MM.1S (cell line): ENCODE measurements at places on chromosomes 2 and 18.

GRCh38 chr2:109648041-109648527 lies 33.9 kb downstream of the SOWAHC start:
- DNase-seq, result no peak

GRCh38 chr2:53969968-53970723 lies 647 bp downstream of the PSME4 start:
- peak; percentile 24 for DNase-seq

DNA sequence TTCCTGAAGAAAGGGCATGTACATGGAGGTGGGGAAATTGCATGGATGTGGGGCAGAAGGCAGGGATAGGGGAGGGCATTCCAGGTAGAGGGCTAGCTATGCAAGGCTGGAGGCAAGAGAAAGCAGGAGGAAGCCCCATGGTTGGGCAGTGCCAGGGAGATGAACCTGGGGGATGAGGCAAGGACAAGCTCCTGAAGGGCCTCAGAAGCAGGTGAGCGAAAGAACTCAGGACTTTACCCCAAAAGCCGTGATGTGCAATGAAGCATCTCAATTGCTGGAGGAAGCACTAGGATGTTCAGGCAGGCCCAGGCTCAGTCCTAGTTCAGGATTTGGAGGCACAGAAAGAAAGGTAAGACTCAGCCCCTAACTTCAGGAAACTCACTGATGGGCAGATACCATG lies 117.0 kb upstream of the EPAS1 start:
- no peak for DNase-seq

- DNase-seq, result no peak
Measured at GRCh38 chr2:86335865-86336674, 1.4 kb downstream of the REEP1 start.

GRCh38 chr2:233280114-233280693 lies 27.4 kb upstream of the SAG start:
- DNase-seq, result no peak

DNA sequence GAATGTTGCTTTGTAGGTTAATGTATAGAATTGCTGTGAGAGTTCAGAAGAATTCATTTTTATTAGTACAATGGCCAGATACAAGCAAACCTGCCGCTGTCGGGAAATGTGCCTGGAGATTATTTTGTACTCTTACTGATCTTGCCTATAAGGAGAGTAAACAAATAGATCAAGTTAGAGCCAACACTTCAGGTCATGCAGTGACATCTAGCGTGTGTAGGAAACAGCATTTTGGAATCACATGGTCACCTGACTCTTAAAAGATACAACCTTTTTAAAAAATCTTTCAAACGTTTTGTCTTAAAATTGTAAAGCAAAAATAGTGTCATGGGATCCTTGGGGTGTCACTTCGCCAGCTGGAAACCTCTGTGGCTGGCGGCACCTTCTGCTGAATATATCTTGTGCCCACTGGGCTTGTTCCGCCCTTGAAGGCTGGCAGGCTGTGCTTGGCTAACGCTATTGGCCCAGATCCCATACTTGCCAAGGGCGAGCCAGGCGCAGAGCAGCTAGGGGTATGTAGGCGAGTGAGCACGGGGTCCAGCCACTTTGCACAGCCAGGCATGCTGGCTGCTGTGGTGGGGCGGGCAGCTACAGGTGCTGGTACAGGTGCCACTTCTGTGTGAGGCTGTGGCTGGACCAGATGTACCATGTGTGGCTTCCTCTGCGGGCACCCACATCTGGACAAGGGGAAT lies 19.5 kb upstream of the RPRM start:
- DNase-seq, result no peak

- DNase-seq, result no peak
Measured at GRCh38 chr2:217108086-217108485, 248.2 kb upstream of the TNP1 start.

GRCh38 chr18:6256521-6256920 lies 158.2 kb downstream of the L3MBTL4 start:
- no peak for DNase-seq

DNA sequence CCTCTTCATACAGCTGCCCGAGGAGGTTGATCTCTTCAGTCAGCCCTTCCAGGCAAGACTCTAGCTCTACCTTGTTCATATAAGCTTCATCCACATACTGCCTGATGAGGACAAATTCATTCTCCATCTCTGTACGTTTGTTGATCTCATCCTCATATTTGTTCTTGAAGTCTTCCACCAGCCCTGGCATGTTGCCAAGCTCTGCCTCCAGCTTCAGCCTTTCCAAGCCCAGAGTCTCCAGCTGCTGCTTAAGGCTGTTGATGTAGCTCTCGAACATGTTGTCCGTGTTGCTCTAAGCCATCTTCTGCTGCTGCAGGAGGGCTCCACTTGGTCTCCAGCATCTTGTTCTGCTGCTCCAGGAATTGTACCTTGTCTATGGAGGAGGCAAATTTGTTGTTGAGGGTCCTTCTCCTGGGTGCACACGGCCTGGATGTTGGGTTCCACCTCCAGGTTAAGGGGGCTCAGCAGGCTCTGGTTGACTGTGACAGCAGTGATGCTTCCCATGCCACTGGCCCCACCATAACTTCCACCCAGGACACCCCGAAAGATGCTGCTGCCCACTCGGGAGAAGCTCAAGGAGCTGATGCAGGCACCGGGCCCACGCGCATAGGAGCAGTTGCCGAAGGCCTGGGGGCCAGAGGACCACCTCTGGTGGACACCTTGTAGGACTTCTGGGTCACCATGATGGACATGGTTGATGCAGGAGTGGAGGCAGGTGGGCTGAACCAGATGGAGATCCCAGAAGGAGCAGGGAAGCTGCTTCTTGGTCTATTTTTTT lies 30.3 kb downstream of the ICA1L start:
- DNase-seq, result no peak

GRCh38 chr2:71559828-71560637 lies 106.7 kb downstream of the DYSF start:
- no peak for DNase-seq

GRCh38 chr2:60453301-60453700 lies 100.2 kb downstream of the BCL11A start:
- DNase-seq, result no peak

GRCh38 chr2:167136879-167137596 lies 248.8 kb downstream of the XIRP2 start:
- no peak for DNase-seq

DNA sequence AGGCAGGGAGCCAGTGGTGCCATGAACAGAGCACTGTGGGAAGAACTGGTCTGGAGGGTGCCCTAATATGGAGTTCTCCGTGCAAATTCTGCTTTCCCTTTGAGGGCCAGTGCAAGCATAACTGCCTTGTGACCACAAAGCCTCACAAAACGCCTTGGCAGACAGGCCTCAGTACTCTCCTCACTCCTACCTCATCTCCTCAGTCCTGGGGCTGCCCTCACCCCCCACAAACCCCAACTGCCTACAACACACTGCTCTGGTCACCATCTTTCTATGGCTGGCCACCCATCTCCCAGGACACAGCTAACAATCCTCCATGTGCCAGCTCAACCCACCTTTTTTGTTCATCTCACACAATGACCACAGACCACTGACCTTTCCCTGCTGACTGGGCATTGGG lies 8.9 kb downstream of the COX5B start:
- DNase-seq, result no peak

- DNase-seq, result no peak
Measured at GRCh38 chr2:62956651-62957050, 94.0 kb upstream of the OTX1 start.

- DNase-seq, result no peak
Measured at GRCh38 chr2:67389788-67390187, 7.3 kb upstream of the ETAA1 start.

DNA sequence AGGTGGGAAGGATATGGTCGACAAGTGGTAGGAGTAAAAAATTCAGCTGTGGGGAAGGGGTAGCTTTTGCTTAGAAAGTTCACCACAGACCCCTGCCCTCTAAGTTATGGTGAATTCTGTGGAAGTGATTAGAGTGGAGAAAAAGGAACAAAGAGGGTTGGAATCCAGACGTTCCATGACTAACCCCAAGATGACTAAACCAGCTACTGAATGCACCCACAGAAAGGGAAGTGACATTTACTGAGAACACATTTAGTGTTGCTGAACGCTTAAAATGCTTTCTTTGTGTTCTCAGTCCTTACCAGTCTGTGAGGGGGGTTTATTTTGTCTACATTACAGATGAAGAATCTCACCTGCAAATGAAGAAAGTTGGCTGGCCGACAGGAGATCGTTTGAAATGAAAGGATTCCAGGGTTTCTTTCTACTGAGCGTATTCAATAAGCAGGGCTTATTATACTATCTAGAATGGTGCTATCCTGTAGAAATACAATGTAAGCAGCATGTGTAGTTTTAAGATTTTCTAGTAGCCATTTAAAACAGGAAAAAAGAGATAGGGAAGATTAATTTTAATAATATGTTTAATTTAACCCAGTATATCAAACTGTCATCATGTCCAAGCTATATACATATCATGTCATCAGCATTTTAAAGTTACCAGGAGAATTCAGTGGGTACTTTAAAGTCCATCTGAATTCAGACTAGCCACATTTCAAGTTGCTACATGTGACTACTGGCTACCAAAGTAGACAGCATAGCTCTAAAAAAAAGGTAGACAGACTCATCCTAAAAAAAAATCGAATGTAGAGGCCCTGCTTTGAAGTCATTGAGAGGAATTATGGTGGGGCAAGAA lies 60.1 kb downstream of the LIMS1 start:
- DNase-seq, result peak; percentile 71

DNA sequence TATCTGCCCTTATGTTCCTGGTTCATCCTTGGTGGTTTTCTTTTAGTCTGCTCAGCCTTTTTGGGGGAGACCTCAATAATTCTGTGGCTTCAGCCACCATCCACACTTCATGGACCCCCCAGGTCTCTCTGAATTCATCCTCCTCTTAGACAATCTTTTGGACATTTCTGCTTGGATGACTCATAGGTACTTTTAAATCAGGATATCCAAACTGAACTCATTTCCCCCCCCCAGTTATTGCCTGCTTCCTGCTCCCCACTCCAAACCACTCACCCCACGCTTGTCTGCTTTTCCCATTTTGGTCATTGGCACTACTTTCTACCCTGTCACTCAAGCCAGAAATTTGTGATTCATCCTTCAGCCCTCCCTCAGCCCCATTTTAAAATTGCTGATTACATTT lies 78.5 kb downstream of the TANC1 start:
- no peak for DNase-seq

GRCh38 chr2:84425310-84425709 lies 33.8 kb downstream of the SUCLG1 start:
- no peak for DNase-seq

DNA sequence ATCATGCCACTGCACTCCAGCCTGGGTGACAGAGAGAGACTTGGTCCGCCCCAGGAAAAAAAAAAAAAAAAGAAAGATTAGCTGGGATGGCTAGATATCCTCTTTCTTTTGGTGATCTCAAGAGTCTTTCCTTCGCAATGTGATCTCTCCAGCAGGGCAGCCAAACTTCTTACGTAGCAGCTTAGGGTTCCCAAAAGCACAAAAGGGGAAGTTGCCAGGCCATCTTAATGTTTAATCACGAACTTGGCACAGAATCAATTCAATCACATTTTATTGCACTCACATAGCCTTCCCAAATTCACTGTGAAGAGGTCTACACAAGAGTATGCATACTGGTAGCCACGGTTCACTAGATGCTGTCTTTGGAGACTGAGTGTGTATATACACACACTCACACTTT lies 53.1 kb downstream of the VIL1 start:
- no peak for DNase-seq

- peak; percentile 6 for DNase-seq
Measured at GRCh38 chr2:28613633-28614501, 118.0 kb downstream of the PLB1 start.

GRCh38 chr2:27572998-27573429 lies 9.8 kb upstream of the ZNF512 start:
- no peak for DNase-seq

GRCh38 chr2:174142290-174142689 lies 106.0 kb downstream of the OLA1 start:
- DNase-seq, result no peak

GRCh38 chr2:121272596-121272995 lies 12.4 kb downstream of the TFCP2L1 start:
- DNase-seq, result no peak

GRCh38 chr2:4465671-4466070 lies 762.3 kb downstream of the DCDC2C start:
- no peak for DNase-seq

- no peak for DNase-seq
Measured at GRCh38 chr2:65922794-65923193, 490.4 kb upstream of the SPRED2 start.

DNA sequence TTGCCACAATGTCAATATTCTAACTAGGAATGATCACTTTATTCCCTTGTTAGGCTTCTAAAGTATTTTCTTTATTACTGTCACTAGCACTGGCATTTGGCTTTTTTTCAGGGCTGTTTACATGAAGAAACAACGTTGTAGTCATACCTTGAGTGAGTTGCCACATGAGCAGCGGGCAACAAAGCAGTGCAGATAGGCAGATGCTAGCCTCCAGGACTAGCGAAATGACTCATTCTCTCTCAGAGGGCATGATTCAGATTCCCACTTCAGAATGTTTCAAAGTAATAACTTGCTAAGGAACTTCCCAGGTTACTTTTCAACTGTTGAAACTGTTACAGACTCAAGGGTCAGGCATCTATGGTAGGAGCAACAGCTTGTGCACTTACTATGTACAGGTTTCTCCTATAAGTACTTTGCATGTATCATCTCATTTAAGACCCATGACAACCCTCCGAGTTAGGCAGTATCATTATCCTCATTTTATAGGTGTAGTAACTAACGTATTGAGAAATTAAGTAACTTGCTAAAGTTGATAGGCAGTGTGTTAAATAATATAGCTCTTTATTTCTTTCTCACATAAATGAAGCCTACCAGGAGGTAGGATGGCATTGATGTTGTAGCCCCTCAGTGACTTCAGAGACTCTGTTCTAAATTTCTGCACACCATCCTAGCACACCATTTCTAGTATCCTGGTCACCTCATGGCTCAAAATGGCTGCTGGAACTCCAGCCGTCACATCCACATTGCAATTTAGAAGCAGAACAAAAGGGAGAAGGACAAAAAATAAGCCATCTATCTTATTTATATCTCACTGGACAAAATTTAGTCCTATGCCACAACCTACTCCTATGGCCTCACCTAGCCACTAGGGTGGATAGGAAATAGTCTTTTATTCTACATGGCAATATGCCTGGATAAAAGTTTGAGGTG lies 83.3 kb downstream of the ICOS start:
- no peak for DNase-seq

- DNase-seq, result peak; percentile 82
Measured at GRCh38 chr18:24118750-24119577, 19.9 kb upstream of the CABYR start.
